ENCODE measurements at places on chromosomes 4 and X.

- no peak for DNase-seq
These were observed at the start of gene SPON2 for GRCh38 chr4:1172228-1172851. TSS of gene SPON2 (minus strand) at chr4:1172583.

DNA sequence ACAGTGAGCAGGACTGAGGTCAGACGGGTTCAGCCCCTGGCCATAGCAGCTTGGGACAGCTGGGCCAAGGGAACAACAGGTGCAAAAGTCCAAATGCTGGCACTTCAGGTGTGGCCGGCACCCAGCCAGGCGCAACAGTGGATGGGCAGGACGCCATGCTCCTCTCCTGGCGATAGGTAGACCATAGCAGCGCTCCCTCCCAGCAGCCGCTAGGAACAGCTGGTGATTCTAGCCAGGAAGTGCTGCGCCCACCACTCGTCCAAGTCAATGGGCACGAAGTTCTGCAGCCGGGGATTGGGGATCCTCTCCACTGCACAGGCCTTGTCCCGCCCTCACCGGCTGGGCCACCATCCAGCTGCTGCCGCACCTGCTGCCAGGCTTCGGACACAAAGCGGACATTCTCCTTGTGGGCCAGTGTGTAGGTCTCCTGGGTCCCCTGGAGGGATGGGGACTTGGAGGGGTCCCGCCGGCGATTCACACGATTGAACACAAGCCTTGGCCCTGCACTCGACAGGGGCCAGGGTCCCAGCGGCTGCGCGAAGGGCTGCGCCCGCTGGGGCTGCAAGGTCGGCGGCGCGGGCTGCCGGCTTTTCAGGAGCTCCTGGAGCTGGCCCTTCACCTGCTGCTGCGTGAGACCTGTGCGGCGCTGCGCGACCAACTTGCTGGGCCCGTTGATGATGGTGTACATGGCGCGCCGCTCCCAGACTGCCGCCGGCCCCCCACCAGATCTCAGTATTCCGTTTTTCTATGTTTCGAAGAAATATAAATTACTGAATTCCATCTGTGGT, 227.5 kb upstream of the STK26 start:
- no peak for DNase-seq

- no peak for DNase-seq
These were observed 68.6 kb downstream of the DTHD1 start for GRCh38 chr4:36349938-36350549.

DNA sequence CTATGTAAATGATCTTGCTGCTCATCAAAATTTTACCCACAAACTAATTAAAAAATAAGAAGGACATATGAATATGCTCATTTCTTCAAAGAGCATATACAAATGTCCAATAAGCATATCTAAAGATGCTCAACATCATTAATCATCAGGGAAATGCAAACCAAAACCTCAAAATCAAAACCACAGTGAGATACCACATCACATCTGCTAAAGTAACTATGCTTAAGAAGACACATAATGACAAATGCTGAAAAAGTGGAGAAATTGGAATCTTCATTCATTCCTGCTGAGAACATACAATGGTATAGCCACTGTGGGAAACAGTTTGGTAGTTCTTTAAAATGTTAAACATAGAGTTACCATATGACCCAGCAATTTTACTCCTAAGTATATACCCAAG, 81.9 kb downstream of the AFF2 start:
- DNase-seq = no peak

- no peak for DNase-seq
These were observed 112.2 kb downstream of the BCOR start for GRCh38 chrX:39985551-39985950.

DNA sequence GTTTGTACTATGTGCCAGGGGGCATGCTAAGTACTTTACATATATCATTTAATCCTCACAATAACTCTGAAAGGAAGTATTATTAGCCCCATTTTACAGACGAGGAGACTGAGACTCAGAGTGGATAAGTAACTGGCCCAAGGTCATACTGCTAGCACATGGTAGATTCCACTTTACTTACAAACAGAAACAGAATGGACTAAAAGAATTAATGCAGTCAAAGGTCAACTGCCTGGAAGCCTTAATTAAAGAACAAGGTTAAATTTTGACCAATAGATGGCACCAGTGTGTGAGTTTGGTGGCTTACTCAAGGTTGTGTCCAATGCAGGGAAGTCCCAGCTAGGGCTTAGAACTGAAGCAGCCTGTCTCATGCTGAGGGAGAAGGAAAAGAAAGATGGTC, 4.7 kb downstream of the RIPPLY1 start:
- DNase-seq = no peak
